ENCODE measurements at places on chromosomes 1 and 21.

DNA sequence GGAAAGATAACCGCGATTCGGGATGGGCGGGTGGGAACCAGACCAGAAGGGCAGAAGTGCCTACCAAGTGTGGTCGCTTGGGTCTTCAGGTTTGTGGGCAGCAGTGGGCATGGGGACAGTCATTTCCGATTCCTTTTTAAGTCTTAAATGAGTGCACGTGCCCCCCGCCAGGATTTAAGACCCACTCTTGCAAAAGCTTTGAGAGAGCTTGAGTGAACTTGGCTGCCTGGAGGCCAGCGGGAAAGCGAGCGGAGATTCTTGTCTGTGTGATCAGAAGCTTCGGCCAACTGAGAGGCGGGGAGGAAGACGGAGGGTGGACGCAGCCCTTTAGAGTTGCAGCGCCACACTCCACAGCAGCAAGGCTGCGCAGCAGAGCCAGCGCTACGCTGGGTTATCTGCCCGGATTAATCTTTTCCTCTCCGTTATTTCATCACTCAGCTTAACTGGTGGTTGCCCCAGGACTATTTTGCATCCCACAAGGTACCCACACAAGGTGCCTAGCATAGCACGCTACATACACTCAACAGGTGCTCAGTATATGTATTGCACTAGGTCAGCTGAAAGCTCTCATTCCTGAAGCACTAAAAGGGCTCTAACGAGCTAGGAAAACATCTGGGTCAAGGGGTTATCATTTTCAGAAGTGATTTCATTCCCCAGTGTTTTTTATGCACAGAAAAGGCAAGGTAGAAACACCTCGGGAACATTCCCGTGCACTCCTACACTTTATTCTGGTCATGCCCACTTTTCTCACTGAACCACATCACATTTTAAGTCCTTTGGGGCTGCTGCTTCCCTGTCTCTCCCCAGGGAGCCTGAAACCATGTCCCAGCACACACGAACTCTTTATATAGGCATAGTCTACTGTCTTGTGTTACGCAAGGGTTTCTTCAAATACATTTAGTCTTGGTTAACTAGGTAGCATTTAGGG is 1.5 kb upstream of the BATF3 start:
- DNase-seq = peak; percentile 59

GRCh38 chr1:220979371-220979770 is 100.1 kb downstream of the HLX start:
- DNase-seq = no peak

DNA sequence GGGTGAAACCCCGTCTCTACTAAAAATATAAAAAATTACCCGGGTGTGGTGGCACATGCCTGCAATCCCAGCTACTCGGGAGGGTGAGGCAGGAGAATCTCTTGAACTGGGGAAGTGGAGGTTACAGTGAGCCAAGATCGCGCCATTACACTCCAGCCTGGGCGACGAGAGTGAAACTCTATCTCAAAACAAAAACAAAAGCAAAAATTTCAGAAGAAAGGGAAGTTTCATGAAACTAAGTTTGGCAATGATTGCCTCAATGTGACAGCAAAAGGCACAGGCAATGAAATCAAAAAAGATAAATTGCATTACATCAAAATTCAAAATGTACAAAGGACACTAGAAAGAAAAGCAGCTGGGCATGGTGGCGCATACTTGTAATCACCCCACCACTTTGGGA is 40.1 kb downstream of the BTF3L4 start:
- DNase-seq = no peak

DNA sequence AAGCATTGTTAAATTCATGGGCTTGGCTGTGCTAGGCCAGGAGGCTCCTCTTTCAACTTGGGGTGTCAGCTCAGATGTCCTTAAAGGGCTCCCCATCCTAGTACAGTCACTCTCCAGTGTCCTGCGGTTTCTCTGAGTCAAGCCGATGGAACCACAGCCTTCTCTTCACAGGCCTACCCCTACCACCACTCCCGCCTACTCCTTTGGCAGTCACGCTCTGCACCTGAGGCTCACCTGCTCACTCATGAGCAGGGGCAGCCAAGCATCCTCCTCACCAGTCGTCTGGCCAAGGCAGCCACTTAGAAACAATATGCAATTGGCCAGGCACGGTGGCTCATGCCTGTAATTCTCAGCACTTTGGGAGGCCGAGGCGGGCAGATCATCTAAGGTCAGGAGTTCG is 3.6 kb downstream of the ACOT7 start:
- no peak for DNase-seq

DNA sequence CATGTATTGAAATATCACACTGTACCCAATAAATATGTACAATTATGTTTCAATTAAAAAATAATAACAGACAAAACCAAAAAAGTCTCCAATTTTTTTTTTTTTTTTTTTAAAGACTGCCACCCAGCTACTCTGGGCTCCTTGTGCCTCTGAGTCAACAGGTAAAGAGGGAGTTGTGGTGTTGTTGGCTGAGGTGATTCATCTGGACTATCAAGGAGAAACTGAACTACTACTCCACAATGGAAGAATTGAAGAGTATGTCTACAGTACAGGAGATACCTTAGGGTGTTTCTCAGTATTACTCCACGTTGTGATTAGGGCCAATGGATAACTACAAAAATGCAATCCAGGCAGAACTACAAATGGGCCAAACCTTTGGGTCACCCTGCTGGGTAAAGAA is 67.9 kb downstream of the SCMH1 start:
- DNase-seq = no peak

DNA sequence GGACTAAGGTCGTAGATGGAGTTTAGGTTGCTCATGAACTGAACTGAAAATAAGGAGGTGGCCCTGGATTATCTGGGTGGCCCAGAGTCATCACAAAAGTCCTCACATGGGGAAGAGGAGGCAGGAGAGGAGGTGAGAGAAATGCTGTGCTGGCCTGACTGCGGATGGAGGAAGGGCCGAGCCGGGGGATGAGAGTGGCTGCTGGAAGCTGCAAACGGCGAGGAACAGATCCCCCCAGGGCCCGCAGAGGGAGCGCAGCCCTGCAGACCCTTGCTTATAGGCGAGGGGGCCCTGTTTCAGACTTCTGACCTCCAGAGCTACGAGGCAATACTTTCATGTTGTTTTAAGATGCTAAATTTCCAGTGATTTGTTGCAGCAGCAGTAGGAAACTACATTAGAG is 102.7 kb upstream of the C1orf174 start:
- DNase-seq = no peak

GRCh38 chr1:66275083-66275482 is 258.9 kb upstream of the SGIP1 start:
- DNase-seq = no peak

GRCh38 chr1:244860078-244860477 is 4.3 kb downstream of the HNRNPU start:
- no peak for DNase-seq

- no peak for DNase-seq
Observed at GRCh38 chr1:22773981-22774832, 63.6 kb downstream of the EPHB2 start.

DNA sequence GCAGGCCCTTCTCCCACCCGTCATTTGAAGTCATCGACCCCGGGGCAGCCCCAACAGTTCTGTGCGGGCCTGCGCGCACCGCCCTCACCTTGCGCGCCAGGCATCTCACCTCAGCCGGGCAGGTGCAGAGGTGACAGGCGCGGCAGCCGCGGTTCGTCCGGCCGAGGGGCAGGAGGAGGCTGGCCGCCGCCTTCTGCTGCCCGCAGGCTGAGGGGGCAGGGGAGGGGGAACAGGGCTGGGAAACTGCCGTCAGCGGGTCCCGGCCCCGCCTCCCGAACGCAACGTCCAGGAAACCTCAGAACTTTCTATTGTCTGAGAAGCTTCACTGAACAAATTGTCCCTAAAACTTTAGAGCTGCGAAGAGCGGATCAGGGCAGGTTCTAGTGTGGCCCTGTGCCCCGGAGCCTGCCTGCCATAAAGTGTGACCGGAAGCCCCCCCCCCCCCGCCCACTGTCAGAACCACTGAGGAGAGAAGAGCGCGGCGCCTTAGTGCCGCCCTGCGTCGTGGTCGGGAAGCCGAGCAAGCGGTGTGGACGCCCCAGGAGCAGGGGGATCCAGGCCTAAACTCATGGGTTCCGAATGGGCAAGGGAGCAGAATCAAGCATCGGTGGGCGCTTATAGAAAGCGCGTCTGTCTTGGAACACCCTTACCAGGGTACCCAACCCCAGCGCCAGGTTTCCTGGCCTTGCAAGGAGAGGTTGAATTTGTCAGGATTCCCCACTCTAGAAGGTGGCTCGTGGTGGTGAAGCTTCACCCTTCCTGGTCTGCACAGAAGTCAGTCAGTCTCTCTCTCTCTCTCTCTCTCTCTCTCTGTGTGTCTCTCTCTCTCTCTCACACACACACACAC is 13.3 kb upstream of the TBX15 start:
- no peak for DNase-seq

DNA sequence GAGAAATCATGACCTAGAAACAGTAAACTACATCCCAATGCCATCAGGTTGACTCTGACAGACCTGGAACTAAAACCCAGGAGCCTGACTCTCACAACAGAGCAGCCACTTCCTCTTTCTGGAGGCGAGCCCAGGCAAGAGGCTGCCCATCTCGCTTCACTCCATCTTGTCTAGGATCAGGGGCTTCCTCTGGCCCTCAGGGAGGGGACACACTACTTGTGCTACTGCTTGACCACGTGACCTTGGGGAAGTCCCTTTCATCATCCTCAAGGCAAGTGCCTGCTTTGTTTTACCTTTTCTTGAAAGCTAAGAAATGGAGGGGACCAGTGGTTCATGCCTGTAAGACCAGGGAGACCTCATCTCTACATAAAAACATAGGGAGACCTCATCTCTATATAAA is 2.6 kb upstream of the TENT5B start:
- DNase-seq = no peak

GRCh38 chr1:169538998-169539871 is 47.0 kb downstream of the F5 start:
- peak; percentile 74 for DNase-seq

- DNase-seq = no peak
Observed at GRCh38 chr1:12052997-12053686, 10.0 kb upstream of the TNFRSF8 start.

DNA sequence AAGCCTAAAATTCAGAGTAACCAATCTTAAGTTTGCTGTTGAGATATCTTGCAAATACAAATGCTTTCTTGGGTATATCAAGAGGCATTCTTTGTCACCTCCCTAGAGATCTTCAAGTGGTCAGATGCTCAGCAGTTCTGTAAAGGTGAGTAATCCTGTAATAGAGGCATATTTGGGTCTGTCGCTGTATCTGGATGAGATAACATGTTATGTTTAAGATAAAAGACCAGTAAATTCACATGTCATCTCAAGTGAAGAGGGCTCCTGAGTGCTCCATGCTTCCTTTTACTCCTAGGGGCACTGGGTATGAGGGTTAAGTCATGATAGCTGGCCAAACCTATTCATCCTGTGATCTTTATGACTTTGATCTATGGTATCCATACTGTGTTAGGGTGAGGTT is 7.5 kb downstream of the CR2 start:
- DNase-seq = no peak

- peak; percentile 55 for DNase-seq
Observed at GRCh38 chr1:91770667-91771268, 115.2 kb downstream of the TGFBR3 start.

DNA sequence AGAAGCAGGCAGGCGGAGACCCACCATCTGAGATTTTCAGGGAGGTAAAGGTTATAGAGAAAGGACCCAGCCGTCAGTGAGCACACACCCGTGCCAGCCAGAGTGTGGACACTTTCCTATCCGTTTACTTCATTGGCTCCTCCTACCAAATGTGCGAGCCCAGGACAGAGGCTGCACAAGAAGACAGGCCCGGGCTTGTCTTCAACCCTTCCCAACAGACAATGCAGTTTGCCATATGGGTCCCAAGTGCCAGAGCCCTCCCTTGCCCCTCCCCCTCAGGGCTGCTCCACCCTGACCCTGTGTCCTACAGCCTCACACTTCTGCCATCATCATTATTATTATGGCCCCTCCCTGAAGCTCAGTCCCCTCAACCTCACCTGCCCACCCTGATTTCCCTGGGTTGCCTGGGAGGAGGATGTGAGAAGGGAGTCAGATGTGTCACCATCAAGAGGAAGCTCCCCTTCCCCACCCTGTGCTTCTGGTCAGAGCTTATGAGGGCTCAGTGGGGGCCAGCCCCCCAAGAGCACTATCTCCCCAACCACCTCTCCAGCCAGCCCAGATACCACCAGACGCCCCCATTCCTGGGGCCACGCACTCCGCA is 9.4 kb downstream of the LAPTM5 start:
- peak; percentile 88 for DNase-seq

DNA sequence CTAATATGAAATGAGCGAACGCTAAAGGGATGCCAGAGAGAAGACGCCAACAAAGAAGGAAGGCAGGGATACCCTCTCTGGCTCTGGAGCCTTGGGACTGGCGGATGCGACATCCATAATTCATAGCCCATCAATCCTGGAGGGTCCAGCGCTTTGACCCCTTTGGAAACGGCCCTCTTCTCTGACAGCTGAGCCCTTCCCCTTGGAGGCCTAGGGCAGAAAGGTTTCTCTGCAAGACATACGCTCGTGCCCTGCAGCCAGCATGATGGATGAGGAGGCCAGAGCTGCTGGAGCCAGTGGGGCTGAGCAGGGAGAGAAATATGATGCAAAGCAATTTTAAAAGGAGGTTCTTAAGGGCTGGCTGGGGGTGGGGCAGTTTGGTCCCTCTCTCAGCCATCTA is 22.2 kb downstream of the OPTC start:
- DNase-seq = no peak

- no peak for DNase-seq
Observed at GRCh38 chr1:234730475-234730769, 120.4 kb upstream of the IRF2BP2 start.

DNA sequence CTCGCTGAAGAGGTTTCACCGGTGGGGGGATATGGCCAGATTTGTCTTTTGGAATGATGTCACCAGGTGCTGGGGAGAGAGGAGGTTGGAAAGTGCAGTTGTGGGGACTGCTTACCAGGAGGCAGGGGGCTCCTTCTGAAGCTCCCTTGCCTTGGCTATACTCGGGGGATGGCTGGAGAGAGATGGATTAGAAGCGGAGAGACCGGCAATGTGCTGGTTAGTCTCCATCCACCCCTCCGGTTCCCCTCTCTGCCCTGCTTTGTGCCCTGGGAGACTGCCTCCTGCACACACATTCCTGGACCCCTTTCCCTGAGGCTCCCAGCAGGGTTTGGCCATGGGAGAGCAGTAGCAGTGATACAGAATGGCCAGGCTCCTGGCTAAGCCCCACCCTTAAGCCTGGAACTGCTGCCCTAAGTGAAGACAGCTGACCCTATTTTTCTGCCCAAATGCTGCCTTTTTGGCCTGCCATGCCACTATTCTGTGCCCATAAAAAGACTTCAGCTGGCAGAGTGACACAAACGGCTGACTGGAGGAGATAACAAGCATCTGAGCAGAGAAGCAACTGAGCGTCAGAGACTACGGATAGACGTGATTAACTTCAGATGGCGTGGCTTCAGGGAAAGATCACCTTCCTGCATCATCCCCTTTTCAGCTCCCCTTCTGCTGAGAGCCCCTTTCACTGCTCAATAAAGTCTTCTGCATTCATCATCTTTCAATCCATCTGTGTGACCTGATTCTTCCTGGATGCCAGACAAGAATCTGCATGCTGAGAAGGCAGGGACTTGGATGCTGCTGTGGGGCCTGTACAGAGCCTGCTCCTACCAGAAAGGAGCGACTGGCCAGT is 14.5 kb upstream of the VPS13D start:
- no peak for DNase-seq

- no peak for DNase-seq
Observed at GRCh38 chr1:48028218-48029069, 31.3 kb upstream of the TRABD2B start.

Measured in SJCRH30 (cell line).